Activated T-cell treated with anti-CD3 and anti-CD28 coated beads, Interleukin-2, amount 50 U/mL, for 48 hours (primary cell): ENCODE measurements at places on chromosomes 11 and 22.

GRCh38 chr22:22019659-22020424 is 37.3 kb upstream of the TOP3B start:
- DNase-seq = no peak

GRCh38 chr11:8615291-8616032 is 21.4 kb upstream of the STK33 start:
- no peak for DNase-seq

DNA sequence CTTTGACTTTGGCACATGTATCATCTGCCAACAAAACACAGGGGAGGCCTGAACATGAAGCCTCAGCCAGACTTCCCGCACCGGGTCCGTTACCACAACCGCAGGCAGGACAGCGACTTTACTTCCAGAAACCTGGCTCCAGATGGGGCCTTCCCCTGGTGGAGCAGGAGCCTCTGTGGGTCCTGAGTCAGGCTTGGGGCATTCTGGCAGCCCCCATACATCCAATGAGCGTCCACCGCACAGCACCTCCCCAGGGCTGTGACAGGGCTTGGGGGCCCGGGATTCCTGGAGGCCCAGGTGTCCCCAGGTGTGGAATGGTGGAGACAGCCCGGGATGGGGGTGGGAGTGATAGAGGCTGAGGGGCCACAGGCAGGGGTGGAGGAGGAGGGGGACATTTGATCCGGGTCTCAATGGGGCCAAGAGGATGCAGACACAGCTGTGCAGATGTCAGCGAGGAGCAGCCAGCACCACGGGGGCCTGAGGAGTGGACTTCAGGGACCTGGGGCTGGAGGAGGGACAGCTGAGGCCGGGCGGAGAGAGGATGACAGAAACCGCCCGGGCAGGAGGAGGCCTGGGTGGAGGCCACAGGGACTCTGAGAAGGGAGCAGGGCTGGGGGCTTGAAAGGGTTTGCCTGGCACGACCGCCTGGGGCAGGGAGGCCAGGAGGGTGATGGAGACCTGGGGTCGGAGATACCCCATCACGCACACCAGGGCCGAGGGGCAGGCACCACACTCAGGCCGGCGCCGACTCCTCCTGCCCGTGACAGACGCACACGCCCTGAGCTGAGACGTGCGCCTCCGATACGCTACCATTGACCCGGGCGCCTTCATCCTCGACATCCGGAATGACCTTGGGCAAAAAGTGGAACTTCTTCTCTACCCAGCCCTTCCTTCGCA is 8.6 kb downstream of the TTLL8 start:
- no peak for DNase-seq

DNA sequence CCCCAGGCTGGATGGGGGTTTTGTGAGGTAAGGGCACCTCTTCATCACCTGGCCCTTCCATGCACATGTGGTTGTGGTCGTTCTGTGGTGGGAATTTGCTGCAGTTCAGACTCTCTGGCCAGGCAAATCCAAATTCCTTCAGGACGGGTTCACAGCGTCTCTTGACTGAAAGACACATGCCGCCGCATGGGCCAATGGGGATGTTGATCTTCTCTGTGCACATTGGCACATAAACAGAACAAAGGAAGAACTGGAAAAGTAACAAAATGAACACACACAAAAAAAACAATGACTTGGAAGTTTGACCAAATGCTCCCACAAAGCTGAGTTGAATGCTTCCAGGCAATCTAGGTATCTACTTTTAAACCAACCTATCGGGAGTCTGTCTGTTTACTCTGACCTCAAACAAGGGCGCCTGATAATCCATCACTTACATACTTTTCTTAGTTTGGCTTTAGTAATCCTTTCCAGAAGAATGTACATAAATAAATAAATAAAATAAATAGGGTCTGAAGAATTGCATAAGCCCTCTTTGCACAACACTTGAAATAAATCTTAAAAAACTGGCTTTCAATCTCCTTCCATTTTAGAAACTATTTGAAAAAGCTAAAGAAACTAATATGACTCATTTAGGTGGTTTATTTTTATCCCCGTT is 2.8 kb downstream of the FZD4 start:
- DNase-seq = no peak

DNA sequence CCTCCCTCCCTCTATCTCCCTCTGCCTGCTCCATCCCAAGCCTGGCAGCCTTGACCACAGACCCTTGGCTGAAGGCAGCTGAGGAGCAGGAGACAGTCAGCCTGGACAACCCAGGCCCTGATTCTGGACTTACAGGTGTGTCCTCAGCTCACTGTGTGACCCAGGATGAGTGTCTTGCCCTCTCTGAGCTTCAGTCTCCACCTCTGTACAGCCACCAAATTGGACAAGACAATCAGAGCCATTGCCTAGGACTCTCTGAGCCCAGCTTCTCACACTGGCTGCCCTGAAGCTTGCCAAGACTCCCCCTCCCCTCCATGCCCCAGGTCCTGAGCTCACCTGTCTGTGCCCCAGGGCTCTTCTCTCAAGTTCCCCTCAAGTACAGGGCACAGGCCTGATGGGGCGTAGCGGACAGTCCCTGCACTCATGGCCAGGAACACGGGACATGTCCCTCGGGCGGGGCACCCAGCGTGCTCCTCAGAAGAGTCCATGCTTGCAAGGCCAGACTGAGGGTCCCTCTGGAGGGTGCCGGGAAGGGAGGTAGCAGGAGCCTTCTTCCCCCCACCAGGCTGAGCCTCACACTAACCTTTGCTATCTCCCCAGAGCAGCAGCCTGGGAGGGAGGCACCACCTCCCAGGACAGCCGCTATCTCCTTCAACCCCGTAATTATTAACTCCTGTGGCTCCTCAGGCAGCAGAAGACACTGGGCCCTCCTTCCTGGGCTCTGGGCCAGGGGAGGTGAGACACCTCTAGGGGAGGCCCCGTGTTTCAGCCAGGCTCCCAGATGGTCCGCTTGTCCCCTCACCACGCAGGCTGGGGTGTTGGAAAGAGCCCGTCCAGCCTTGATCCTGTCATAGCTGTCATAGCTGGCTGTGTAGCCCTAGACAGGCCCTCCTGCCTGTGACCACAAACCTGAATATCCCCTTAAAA is 2.6 kb upstream of the RAB3IL1 start:
- no peak for DNase-seq

GRCh38 chr11:40160418-40160817 is 1299.0 kb downstream of the LRRC4C start:
- no peak for DNase-seq

GRCh38 chr22:42190274-42190673 is 59.7 kb upstream of the CYP2D6 start:
- DNase-seq = no peak

- DNase-seq = no peak
Measured at GRCh38 chr11:120410622-120411380, 74.6 kb downstream of the ARHGEF12 start.

DNA sequence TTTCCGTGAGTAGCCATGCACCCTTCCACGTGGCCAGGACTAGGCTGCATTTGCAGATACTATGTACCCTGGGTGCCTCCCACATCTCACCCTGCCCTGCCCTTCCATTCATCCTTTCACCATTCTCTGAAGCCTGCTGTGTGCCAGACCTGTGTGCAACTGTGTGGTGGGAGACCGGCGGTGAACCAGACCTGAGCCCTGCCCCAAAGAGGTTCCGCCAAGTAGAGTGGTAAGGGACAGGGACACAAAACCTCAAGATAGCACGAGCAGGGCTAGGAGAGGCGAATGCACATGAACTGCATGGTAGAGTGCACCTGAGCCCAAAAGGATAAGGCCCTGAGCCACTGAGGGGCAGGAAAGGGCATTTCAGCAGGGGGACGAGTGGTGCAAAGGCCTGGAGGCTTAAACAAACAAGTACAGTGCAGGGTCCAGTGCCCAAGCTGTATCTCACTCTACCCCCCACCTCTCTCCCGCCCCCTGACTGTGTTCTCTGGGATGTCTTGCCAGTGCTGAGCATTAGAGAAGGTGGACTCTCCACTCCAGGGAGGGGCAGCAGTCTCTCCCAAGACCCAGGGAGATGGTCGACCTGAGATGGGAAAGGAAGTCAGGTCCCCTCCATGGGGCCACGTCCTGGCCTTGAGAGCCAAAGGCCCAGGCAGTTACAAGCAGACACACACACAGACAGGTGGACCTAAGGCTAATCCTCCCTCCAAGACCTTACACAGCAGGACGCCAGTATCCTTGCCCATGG is 14.1 kb upstream of the ARAP1 start:
- no peak for DNase-seq
